ENCODE measurements at places on chromosomes 3 and 15. TPM values are rescaled to one million over a fixed set of nuclear protein-coding genes. Genes with fewer than 3 reads are reported as not detected.

The CP gene
- 0.33 TPM for total RNA-seq

The LRRIQ4 gene
- total RNA-seq = not detected

The DNAJC17 gene
- total RNA-seq = 27.1 TPM

The PLA2G4F gene
- not detected for total RNA-seq

The CCDC33 gene
- total RNA-seq = not detected

The TEX55 gene
- not detected for total RNA-seq

The ZDHHC23 gene
- 0.73 TPM for total RNA-seq

The GPR27 gene
- total RNA-seq = not detected

The CHRNA5 gene
- 1.5 TPM for total RNA-seq

The ACAD9 gene
- 59.5 TPM for total RNA-seq

The RGMA gene
- total RNA-seq = 5.4 TPM

The CDC25A gene
- 2.6 TPM for total RNA-seq

The CSNK1G1 gene
- 21.0 TPM for total RNA-seq

The ARPIN gene
- total RNA-seq = 12.7 TPM

The LRRFIP2 gene
- 71.6 TPM for total RNA-seq

The CEP19 gene
- 2.8 TPM for total RNA-seq

The NANOGP8 gene
- 0.15 TPM for total RNA-seq

The PLSCR2 gene
- total RNA-seq = not detected

The TRIM42 gene
- not detected for total RNA-seq

The PRTG gene
- 1.7 TPM for total RNA-seq

All from smooth muscle cell of trachea (primary cell).